Naive thymus-derived CD8-positive, alpha-beta T cell (primary cell): ENCODE measurements at places on chromosomes 12 and 14. TPM values are rescaled to one million over a fixed set of nuclear protein-coding genes. Genes with fewer than 3 reads are reported as not detected.
A peak's percentile ranks its signal among the peaks of the same experiment; 100 is the strongest.

GRCh38 chr14:60165547-60165876 is 314 bp upstream of the DHRS7 start:
- no peak for DNase-seq
- H3K36me3 ChIP-seq: no peaks in the 10 kb centered on the region
- no peaks in the 10 kb centered on the region for H3K27me3 ChIP-seq
- peak overlapping the region; percentile 95 for H3K4me3 ChIP-seq
- H3K27ac ChIP-seq: peak overlapping the region; percentile 95

SOX5 gene
- not detected for polyA plus RNA-seq

- H3K4me1 ChIP-seq: no peaks in the 10 kb centered on the region
- no peaks in the 10 kb centered on the region for H3K36me3 ChIP-seq
- no peak overlapping the region for H3K27ac ChIP-seq
- no peak overlapping the region for H3K4me3 ChIP-seq
- no peaks in the 10 kb centered on the region for H3K27me3 ChIP-seq
Measured at GRCh38 chr12:59041241-59042121, 121.2 kb upstream of the LRIG3 start.

GRCh38 chr12:130251236-130251780 is 86.4 kb upstream of the PIWIL1 start:
- H3K27ac ChIP-seq: no peak overlapping the region
- H3K36me3 ChIP-seq: no peaks in the 10 kb centered on the region
- H3K4me1 ChIP-seq: no peaks in the 10 kb centered on the region
- H3K27me3 ChIP-seq: peaks cover 3% of the 10 kb centered on the region

DNA sequence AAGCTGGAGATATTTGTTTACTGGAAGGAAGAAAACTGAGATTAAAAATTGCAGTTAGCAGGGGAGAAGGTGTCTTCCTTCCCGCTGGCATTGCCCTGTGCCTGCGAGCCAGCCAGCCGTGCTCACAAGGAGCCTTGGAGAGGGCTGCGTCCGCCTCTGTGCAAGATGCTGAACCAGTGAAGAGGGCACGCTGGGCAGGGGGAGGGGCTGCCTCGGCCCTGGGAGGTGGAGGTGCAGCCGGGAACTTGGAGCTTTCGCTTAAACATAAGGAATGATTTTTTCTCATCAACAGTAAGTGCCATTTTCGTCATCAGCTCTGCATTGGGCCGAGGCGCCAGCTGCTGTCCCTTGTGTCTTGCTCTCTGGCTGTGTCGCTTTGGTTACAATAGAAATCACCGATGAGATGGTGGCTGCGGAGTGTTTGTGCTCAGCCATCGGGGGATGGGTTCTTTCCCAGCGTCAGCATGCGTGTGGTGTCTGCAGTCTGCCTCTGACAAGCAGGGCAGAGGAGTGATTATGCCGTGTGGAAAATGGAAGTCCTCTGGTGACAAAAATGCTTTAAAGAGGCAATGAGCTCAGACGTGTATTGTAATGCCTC is 97.3 kb downstream of the ESR2 start:
- H3K4me3 ChIP-seq: peak overlapping the region; percentile 83
- peaks cover 46% of the 10 kb centered on the region for H3K4me1 ChIP-seq
- no peak for DNase-seq

DNA sequence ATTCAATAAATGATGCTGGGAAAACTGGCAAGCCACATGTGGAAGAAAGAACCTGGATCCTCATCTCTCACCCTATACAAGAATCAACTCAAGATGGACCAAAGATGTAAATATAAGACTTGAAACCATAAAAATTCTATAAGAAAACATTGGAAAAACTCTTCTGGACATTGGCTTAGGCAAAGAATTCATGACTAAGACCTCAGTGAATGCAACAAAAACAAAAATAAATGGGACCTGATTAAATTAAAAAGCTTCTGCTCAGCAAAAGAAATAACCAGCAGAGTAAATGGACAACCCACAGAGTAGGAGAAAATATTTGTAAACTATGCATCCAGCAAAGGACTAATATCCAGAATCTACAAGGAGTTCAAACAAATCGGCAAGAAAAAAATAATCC is 24.6 kb downstream of the ATG2B start:
- no peak overlapping the region for H3K4me3 ChIP-seq
- H3K27ac ChIP-seq: no peak overlapping the region
- H3K4me1 ChIP-seq: peaks cover 2% of the 10 kb centered on the region
- H3K27me3 ChIP-seq: no peaks in the 10 kb centered on the region
- H3K36me3 ChIP-seq: peaks cover 4% of the 10 kb centered on the region

PPP4R4 gene
- polyA plus RNA-seq: not detected

DNA sequence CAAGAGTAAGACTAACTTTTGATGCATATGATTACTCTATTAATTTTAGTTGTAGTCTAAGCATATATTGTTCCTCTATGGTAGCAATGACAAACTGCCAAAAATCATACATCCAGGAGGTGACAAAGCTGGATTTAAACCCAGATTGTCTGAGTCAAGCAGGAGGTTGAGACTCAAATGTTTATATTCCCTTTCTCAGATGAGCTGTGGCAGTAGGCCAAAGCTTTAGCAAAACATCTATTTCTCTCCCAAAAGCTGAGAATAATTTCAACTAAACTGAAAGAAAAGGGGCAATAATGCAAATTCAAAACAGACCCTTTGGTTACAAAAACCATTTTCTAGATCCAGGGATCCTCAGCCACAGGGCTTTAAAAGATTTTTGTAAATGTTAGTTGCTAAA is 173.6 kb downstream of the SEC23A start:
- no peak overlapping the region for H3K4me3 ChIP-seq
- peaks cover 2% of the 10 kb centered on the region for H3K27me3 ChIP-seq
- H3K4me1 ChIP-seq: no peaks in the 10 kb centered on the region

DNA sequence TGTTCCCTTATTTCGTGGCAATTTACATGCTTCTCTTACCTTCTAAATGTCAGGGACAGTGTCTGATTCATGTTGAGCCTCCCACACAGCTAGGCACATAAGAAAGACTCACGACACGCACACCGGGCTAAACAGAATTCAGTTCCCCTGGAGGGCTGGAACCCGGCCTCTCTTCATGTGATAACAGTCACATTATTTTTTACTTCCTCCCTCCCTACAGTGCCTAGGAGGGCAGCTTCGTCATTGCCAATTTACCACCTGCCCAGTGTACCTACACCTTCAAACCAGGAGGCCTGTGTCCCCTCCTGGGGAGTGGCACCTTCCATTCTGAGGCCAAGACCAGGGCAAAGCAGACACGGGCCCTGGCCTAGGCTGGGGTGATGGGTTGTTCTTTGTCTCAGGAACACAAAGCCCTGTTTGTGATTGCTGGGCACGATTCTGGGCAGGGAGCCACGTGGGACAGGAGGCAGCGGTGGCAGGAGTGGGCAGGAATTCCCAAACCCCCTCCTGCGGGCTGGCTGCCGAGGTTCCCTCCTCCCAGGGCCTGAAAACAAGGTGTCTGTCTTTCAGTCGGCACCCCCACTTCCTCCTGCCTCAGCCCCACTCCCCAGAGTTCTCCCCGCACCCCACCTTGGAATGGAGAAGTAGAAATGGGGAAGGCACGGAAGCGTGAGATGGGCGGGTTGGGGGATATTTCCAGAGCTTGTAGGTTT is 6.8 kb upstream of the RASAL1 start:
- H3K27me3 ChIP-seq: no peaks in the 10 kb centered on the region
- no peak overlapping the region for H3K4me3 ChIP-seq
- no peak for DNase-seq
- H3K27ac ChIP-seq: no peak overlapping the region
- H3K4me1 ChIP-seq: no peaks in the 10 kb centered on the region
- H3K36me3 ChIP-seq: no peaks in the 10 kb centered on the region

LIN7A gene
- not detected for polyA plus RNA-seq

- H3K4me3 ChIP-seq: no peak overlapping the region
- no peak overlapping the region for H3K27ac ChIP-seq
- H3K4me1 ChIP-seq: peaks cover 6% of the 10 kb centered on the region
- no peaks in the 10 kb centered on the region for H3K27me3 ChIP-seq
- no peak for DNase-seq
Measured at GRCh38 chr12:92513231-92513730, 189.5 kb upstream of the PLEKHG7 start.

ANGEL1 gene
- polyA plus RNA-seq: 26.7 TPM

DNA sequence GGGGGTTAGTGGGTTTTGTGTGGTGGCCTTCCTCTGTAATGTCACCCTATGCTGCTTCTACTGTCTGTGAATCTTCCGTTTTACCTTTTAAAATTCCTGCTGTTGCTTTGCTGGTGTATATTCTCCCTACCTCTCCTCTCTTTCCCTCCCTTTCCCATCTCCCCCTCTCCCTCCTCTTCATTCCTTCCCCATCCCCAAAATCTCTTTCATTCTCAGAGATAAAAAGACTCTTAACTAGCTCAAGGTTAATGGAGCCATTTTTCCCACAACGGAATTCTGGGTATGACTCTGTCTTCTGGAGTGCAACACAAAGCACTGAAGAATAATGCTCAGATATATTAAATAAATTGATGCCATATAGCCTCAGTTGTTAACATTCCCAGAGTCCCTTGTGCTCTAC is 148.1 kb downstream of the EGLN3 start:
- DNase-seq: no peak
- peaks cover 2% of the 10 kb centered on the region for H3K36me3 ChIP-seq
- H3K4me3 ChIP-seq: no peak overlapping the region
- peaks cover 6% of the 10 kb centered on the region for H3K4me1 ChIP-seq
- no peak overlapping the region for H3K27ac ChIP-seq

DNA sequence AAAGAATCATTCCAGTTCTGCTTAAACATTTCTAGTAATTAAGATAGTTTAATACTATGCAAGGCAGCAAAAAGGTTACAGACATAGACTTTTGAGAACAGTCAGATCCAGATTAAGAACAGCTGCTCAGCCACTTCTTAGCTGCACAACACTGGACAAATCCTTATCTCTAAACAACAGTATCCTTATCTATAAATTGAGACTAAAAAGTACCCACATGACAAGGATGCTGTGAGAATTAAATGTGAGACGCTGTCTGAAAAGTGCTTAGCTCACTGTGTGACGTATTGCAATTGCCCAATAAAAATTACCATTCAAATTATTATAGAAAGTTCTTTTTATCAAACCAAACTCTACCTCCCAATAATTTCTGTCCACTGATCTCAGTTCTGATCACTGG is 35.5 kb downstream of the BORCS5 start:
- no peak overlapping the region for H3K27ac ChIP-seq
- no peaks in the 10 kb centered on the region for H3K27me3 ChIP-seq
- H3K4me1 ChIP-seq: peaks cover 12% of the 10 kb centered on the region
- no peak overlapping the region for H3K4me3 ChIP-seq
- DNase-seq: no peak
- peaks cover 25% of the 10 kb centered on the region for H3K36me3 ChIP-seq

GRCh38 chr14:94423453-94424056 is 29.0 kb downstream of the SERPINA11 start:
- H3K27me3 ChIP-seq: peaks cover 19% of the 10 kb centered on the region
- H3K27ac ChIP-seq: no peak overlapping the region
- H3K36me3 ChIP-seq: peaks cover under 1% of the 10 kb centered on the region

- H3K4me3 ChIP-seq: no peak overlapping the region
- H3K36me3 ChIP-seq: no peaks in the 10 kb centered on the region
- H3K4me1 ChIP-seq: no peaks in the 10 kb centered on the region
- peak; percentile 27 for DNase-seq
- no peaks in the 10 kb centered on the region for H3K27me3 ChIP-seq
Measured at GRCh38 chr14:106094654-106095189, 568.3 kb downstream of the TMEM121 start.

GRCh38 chr12:71969330-71969729 is 30.7 kb downstream of the TPH2 start:
- peaks cover 32% of the 10 kb centered on the region for H3K27me3 ChIP-seq
- H3K36me3 ChIP-seq: no peaks in the 10 kb centered on the region

TMEM260 gene
- 8.9 TPM for polyA plus RNA-seq

DNA sequence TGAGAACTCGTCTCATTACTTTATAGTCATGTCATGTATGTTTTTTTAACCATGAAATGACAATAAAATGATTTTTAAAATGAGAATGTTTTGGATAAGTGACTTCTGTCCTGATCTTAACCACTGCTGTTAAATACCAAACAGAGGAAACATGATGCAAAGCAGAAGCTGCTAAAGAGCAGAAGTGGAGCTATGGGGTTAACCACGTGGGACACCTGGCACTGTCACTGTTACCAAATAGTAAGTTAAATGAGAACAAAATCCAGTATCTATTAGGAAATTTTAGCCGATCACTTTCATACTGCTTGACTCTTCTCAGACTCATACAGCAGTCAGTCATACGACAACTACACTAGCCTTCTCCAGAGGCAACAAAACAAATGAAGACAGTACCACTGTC is 82.4 kb downstream of the SCAF11 start:
- H3K4me1 ChIP-seq: no peaks in the 10 kb centered on the region
- no peaks in the 10 kb centered on the region for H3K27me3 ChIP-seq
- H3K4me3 ChIP-seq: no peak overlapping the region
- peaks cover 34% of the 10 kb centered on the region for H3K36me3 ChIP-seq
- no peak overlapping the region for H3K27ac ChIP-seq

NFE2 gene
- polyA plus RNA-seq: not detected

DNA sequence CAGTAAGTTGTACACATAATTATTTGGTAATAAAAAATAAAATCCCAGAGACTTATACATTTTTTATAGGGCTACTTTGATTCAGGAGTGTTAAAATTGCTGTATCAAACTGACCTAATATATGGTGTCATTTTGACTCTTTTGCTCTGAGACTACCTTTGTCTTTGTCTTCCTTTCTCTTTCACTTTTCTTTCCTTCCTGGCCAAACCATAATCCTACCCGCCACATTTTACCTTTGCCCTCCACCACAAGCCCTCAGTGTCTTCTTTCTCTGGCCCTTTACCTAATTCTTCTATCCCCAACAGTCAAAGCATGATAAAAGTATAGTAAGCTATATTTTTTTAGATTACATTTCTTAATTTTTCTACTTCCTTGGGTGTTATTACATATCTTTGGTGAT is 62.0 kb downstream of the CAND1 start:
- no peak overlapping the region for H3K4me3 ChIP-seq
- H3K27me3 ChIP-seq: no peaks in the 10 kb centered on the region
- DNase-seq: no peak
- H3K4me1 ChIP-seq: peaks cover 3% of the 10 kb centered on the region

NGB gene
- not detected for polyA plus RNA-seq

- DNase-seq: no peak
- peaks cover 16% of the 10 kb centered on the region for H3K4me1 ChIP-seq
- H3K27ac ChIP-seq: no peak overlapping the region
Measured at GRCh38 chr12:3281588-3282383, 204.6 kb downstream of the TSPAN9 start.

GRCh38 chr12:104805186-104805585 is 152.9 kb downstream of the SLC41A2 start:
- no peaks in the 10 kb centered on the region for H3K36me3 ChIP-seq
- DNase-seq: no peak
- no peak overlapping the region for H3K27ac ChIP-seq
- no peak overlapping the region for H3K4me3 ChIP-seq
- H3K4me1 ChIP-seq: peaks cover 6% of the 10 kb centered on the region
